SHP77 treated with DMSO at 0.1 percent for 48 hours (cell line): ENCODE measurements at places on chromosomes 2 and 18.
A peak's percentile ranks its signal among the peaks of the same experiment; 100 is the strongest.

GRCh38 chr2:227474410-227474809 lies 2.5 kb downstream of the AGFG1 start:
- DNase-seq: no peak

DNA sequence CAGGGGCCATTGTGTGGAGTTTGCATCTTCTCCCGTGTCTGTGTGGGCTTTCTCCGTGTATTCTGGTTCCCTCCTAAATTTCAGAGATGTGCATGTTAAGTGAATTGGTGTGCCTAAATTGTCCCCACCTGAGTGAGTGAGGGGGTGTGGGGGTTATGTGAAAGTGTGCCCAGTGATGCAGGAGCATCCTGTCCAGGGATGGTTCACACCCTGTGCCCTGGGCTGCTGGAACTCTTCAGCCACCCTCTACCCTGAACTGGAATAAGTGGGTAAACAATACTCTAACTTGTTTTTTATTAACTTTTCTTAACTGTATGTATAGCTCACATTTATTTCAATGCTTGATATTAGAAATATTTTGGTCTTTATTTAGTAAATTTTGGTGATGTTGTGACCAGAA lies 56.0 kb downstream of the UBE2E3 start:
- DNase-seq: no peak

DNA sequence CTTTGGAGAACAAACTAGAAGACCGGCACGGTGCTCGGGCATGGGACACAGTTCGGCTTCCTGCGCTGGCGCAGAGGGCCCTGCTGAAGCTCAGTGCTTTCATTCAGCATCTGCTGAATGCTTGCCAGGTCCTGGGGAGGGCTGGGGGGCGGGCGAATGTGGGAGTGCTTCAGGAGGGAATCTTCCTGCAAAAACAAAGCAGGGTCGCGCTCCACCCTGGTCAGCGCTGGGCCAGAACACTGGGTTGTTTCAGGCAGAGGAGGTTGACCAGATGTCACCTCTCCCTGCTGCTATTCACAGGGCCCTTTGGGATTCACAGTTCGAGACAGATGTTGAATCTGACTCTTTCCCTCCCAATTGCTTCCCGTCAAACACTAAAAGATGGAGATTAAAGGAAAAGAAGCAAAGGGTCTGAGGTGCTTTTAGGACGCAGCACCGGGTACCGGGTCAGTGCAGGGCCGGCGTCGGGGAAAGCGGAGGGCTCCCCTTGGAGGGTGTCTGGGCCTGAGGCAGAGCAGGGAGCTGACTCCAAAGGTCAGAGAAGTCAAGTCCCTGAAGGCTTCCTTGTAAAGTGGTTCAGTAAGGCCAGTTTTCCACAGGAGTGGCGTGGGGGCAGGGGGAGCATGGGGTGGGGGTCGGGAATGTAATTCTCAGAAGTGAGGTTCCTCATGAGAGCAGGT lies 82.1 kb upstream of the PXDN start:
- no peak for DNase-seq

DNA sequence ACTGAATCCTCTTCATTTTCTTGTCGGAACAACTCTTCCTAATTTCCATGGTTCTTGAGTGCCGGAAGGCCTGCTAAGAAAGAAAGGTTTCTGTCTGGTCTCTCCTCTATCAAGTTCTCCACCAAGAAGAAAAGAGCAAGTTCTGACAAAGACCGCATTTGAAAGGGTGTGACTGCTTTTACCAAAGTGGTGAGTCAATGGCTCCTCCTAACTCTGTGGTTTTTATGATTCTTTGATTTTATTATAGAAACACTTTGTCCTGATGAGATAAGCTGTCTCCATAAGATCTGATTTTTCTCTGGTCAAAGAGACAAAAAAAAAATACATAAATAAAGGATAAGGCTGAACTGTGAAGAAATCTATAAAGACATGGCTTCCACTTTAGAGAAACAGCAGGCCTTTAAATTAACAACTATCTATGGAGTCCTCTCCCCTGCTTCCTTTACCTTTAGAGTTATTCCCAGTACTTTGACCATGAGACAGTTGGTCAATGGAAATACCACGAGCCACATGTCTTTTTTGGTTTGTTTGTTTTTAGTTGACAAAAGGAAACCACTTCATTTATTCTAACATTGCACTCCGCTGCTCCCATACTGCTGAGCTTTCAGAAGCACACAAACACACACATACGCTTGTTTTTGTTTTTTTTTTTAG lies 67.7 kb downstream of the REL start:
- DNase-seq: no peak

DNA sequence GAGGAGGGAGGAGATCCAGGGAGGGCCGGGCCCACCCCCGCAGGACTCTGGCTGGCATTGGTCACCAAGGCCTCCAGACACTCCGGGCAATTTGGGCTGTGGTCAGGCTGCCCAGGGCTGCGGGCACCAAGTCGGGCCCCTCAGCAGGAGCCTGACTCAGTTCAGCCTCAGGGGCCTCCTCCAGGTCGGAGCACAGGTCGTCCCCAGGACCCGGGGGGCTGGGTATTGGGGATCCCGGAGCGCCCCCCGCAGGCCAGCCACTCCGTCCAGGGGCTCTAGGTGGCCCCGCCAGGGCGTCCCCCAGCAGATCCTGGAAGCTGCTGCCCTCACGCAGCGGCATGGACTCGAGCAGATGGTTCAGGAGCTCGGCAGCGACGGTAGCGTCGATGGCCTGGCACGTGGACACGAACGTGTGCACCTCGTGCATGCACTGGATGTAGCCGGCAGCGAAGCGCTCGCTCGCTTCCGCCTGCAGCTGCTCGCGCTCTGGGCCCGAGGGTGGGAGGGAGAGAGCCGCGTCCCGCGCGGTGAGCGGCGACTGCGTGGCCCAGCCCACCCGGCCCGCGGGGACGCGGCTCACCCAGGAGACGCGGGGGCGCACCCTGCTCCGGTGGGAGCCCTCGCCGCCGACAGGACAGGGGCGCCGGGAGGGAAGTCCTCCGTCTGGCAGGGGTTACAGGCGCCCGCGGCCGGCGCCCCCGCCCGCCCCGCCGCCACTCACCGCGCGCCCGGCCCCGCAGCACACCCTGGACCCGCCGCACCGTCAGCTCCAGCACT lies 884 bp downstream of the HES6 start:
- DNase-seq: no peak

DNA sequence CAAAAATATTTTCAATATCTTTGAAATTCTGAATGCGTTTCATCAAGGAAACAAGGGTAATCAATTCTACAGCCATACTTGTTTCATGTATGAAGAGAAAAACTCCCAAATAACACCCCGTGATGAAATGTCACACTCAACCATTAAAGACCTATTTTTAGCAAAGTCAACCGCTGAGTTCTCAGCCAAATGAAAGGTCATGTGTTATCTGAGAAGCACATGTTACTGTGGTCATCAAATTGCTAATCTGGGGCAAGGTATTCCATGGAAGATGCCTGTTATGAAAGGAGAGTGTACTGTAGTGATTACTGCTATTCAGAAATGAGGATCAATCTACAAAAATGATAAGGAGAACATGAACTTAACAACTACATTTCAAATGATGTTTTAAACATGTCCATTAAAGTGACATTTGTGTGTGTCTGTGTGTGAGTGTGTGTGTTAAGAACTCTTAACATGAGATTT lies 126.7 kb downstream of the BCL2 start:
- peak; percentile 44 for DNase-seq

DNA sequence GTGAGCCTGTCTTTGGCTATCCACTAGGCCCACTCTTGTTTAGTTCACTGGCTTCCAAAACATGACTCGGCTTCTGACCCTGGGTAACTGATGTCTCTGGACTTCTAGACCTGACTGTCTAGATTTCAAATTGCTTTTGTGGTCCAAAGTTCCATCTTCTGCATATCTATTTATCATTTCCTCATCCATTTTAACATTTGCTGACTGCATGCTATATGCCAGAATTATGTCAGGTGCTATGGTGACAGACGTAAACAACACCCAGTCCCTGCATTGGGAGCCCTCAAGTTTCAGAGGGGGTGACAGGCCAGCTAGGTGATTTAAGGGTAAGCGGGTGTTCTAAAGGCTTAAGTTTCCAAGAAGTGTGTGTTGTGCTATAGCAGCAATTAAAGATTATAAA lies 140.9 kb downstream of the PIEZO2 start:
- DNase-seq: no peak

DNA sequence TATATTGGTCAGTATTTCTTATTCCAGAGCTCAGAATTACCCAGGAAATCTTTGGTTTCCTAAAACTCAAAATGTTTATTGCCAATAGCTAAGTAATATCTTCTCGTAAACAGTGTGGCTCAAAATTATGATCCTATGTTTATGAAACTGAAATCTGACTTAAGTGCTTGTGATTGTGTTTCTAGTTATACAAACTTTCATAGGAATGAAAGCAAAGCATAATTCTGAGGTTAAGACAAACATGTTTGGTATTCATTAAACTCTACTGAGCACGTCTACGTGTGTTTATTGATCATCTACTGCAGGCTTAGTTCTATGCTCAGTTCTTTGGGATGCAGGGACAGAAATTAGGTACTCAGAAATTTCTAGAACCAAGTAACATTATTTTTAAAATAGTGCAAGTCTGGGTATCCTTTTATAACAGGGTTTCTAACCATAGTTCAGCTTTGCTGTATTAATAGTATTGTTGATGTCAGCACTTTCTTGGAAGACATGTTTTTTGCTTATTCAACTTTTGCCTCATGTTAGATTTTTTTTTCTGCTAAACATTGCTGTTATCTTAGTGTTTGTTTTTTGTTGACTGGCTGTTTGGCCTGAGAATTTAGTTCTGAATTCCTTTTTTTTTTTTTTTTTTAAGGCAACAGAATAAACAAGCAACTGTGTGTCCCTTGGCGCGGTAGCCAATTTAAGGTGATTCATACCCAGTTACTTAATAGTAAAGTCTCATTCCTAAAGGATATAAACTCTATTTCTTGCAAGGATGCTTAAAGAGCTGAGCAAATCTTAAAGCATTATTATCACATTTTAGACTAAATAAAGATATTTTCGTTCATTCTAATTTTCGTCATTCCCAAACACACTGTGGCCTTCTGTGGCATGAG lies 31.3 kb downstream of the PTPRM start:
- DNase-seq: no peak

GRCh38 chr2:129813404-129813803 lies 166.1 kb upstream of the RAB6C start:
- no peak for DNase-seq

- no peak for DNase-seq
Observed at GRCh38 chr2:202771336-202771735, 100.2 kb downstream of the ICA1L start.

DNA sequence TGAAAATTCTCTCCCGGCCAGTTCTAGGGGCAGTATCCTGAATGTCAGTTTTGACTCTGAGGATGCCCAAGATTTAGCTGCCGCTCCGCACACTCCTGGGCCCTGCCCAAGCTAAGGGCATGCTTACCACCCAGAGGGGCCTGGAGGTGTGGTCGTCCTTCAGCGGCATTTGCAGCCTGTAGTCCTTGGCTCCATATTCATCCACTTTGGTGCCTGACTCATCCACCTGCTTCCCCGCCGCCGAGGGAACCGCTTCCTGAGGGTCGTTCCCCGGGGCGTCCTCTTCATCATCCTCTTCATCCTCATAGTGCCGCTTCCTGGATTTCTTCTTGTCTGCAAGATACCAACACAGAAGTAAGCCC lies 577 bp downstream of the ERCC3 start:
- no peak for DNase-seq

- no peak for DNase-seq
Observed at GRCh38 chr2:100409461-100409860, 8.0 kb downstream of the CHST10 start.

- DNase-seq: no peak
Observed at GRCh38 chr2:234107861-234108260, 57.4 kb downstream of the SPP2 start.
